Muscle of back (tissue), 13 donors: ENCODE measurements at places on chromosomes 7 and 10. TPM values are rescaled to one million over a fixed set of nuclear protein-coding genes. Genes with fewer than 3 reads are reported as not detected.

ZFAND4 gene
- 9.7 TPM for polyA plus RNA-seq

RPP30 gene
- polyA plus RNA-seq: 41.7 TPM

SLC18A3 gene
- polyA plus RNA-seq: not detected

CALML3 gene
- polyA plus RNA-seq: 0.10 TPM

RBP3 gene
- 0.08 TPM for polyA plus RNA-seq

NPTX2 gene
- polyA plus RNA-seq: 4.9 TPM

MSMB gene
- not detected for polyA plus RNA-seq

FAM185A gene
- 8.2 TPM for polyA plus RNA-seq

DNA sequence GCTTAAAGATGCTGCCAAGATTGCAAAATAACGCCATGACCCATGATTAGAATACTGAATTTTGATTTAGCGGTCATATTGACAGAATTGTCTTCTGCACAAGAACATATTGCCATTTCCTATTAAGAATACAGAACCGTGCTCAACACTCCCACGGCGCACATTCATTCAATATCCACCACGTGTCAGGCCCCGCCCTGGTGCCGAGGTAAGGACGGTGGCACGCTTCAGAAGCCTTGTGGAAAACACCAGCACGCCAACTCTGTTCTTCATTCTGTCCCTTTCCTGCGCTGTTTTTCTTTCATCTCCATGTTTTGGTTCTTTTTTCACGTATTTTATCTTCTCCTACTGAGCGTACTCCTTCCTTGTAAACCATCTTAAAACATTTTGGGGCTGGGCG lies 189.3 kb downstream of the ZMYND11 start:
- no peak for DNase-seq

DNA sequence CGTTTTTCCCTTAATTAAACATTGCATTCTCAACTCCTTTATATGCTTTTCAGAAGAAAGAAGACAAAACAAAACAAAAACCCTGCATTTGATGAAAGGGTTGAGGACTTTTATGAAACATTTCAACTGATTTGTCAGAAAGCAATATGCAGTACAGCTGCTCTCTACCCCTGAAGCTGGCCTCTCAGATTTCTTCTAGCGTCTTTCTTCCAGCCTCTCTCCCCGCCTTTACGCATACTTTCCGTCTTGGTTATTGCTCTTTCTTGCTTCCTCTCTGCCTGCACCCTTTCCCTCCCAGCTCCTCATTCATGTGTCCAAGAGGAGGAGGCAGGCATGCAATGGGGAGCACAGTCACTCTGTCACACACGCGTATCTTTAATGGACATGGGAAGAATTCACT lies 91.0 kb upstream of the COL1A2 start:
- DNase-seq: peak; percentile 91

GRCh38 chr7:79091661-79092060 lies 361.8 kb downstream of the MAGI2 start:
- no peak for DNase-seq

DNA sequence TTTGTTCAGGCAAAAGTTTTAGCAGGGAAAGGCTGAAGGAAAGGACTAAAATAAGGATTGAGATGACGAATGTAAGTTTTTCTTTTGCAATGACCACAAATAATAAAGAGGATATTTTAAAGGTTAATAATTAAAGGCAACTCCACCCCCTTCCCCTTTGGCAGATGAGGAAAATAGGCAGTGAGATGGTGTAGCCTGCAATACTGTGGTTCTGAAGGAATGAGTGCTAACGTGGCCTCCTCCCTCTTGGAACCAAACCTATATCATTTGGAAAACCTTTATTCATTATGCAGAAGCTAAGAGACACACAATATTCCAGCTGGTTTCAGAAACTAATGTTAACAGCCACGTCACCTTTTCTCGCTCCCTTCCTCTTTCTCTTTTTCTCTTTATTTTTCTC lies 70.9 kb upstream of the COL1A2 start:
- DNase-seq: no peak

GRCh38 chr10:103680869-103681236 lies 174.5 kb downstream of the SH3PXD2A start:
- DNase-seq: no peak

- no peak for DNase-seq
Observed at GRCh38 chr7:159025161-159025779, 119.4 kb downstream of the VIPR2 start.

GRCh38 chr10:78349165-78349516 lies 315.5 kb downstream of the RPS24 start:
- no peak for DNase-seq

DNA sequence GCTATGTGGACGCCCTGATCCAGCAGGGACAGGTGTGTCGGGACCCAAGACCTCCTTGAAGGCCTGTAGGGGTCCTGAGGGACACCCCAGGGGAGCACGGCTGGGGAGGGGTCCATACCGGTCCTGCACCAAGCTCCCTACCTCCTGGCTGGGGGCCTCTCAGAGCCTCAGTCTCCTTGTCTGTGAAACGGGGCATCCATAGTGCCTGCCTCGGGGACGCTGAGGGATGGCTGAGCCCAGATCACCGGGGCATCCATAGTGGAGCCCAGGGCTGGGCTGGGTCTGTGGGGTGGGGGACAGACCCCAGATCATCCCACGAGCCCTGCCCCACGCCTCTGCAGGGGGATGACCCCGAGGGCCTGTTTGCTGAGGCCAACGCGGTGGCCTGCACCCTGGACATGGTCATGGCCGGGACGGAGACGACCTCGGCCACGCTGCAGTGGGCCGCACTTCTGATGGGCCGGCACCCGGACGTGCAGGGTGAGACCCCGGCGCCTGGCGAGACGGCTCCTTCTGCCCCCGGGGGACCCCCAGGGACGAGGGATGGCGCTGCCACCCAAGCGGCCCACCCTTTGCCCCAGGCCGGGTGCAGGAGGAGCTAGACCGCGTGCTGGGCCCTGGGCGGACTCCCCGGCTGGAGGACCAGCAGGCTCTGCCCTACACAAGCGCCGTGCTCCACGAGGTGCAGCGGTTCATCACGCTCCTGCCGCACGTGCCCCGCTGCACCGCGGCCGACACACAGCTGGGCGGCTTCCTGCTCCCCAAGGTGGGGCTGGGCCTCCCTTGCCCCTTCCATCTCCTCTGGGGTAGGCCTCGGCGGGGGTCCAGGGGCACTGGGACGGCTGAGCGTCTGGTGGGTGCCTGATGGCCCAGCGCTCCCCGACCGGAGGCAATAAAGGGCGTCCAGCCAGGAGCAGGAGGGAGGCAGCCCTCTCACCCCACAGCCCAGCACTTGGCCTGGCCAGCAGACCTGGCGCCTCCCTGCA lies 4.1 kb downstream of the CYP2W1 start:
- no peak for DNase-seq

- DNase-seq: no peak
Observed at GRCh38 chr10:14379556-14380280, 49.0 kb upstream of the FRMD4A start.

GRCh38 chr7:77434570-77435275 lies 18.6 kb upstream of the GSAP start:
- no peak for DNase-seq
